HuH-7.5 (cell line): ENCODE measurements at places on chromosomes 5 and 9.

GRCh38 chr5:147169399-147169798 lies 65.4 kb upstream of the STK32A start:
- DNase-seq = no peak

GRCh38 chr9:27078685-27079084 lies 30.3 kb upstream of the TEK start:
- DNase-seq = no peak

GRCh38 chr5:165321912-165322311 lies 1816.5 kb downstream of the MAT2B start:
- no peak for DNase-seq

DNA sequence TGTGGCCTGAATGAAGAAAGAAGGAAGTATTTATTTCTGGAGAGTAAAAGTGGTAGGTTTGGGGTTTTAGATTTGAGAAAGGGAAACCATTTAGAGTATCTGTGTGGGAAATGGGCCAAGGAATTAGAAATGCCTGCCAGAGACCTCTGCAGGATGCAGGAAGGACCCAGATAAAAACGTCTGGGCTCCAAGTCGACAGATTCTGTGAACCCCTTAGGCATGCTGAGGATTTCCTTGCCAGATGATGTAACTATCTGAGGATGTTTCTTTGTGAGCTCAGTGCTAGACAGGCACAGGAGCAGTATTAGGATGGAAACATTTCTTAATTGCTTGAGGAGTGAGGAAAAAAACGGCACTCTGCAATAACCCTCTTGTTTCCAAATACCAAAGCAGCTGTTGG lies 251.8 kb upstream of the DMRT1 start:
- DNase-seq = no peak

DNA sequence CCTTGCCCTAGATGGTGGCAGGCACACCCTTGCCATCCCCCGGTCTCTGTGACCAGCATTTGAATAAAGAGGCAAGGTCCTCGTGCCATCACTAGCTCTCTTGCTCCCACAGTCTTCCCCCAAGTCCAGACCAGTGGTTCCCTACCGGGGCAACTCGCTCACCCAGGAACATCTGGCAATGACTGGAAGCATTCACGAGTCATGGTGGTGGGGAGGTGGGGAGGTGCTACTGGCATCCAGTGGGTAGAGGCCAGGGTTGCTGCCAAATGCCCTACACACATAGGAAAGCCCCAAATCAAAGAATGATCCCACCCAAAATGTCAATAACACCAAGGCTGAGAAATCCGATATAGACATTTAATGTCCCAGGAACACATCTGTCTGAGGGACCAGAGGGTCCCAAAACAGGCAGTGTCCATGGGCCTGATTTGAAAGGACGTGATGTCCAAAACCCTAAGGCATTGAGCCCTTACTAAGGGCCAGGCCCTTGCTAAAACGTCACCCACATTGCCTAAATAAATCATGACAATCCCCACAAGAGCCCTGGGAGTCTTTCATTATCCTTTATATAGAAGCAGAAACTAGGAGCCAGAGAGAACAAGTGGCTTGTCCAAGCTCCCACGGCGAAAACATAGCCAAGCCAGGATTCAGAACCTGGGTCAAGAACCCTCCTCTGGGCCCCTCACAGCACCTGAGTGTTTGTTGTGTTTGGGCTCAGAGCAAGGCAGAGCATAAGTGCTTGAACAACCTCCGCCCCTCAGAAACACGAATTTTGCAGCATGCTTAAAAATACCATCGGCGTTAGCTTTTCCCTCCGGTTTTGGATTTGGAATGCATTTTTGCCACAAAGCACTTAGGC lies 119.3 kb upstream of the WWC1 start:
- no peak for DNase-seq

DNA sequence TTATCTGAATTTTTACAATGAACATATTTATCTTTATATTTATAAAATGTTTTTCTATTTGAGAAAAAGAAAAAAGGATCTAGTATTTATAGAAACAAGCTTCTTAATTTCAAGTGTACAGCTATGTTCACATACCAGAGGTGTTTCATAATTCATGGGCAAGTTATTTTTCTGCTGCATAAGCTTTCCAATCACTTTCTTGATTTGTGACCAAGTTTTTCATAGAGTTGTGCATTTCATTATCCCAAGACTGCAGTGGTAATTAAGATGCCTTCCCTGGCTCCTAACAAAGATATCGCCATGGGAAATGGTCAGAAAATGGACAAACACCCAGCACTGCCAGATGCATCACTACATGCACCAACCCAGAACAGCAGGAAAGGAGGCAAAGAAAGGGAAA lies 124.6 kb downstream of the GNAQ start:
- DNase-seq = no peak

- DNase-seq = no peak
Measured at GRCh38 chr5:113652161-113652560, 138.7 kb downstream of the YTHDC2 start.

- no peak for DNase-seq
Measured at GRCh38 chr5:113510836-113511451, 2.5 kb upstream of the YTHDC2 start.

GRCh38 chr9:14400658-14400995 lies 86.7 kb upstream of the NFIB start:
- no peak for DNase-seq

DNA sequence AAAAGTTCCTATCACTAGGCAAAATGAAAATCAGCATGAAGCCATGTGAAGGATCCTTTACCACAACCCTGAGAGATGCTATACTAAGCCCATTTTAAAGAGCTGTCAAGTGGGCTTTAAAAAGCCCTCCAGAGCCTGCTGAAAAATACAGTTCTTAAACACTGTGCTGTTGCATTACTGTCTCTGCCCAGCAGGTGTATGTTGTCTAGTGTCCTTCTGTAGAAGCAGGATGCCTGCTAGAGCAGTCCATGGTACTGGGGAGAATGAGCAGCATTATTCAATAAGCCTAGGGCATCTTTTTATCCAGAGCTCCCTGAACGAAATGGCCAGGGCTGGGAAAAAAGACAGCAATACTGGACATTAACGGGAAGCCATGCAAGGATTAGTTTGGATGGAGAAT lies 126.2 kb upstream of the PLCXD3 start:
- peak; percentile 12 for DNase-seq

DNA sequence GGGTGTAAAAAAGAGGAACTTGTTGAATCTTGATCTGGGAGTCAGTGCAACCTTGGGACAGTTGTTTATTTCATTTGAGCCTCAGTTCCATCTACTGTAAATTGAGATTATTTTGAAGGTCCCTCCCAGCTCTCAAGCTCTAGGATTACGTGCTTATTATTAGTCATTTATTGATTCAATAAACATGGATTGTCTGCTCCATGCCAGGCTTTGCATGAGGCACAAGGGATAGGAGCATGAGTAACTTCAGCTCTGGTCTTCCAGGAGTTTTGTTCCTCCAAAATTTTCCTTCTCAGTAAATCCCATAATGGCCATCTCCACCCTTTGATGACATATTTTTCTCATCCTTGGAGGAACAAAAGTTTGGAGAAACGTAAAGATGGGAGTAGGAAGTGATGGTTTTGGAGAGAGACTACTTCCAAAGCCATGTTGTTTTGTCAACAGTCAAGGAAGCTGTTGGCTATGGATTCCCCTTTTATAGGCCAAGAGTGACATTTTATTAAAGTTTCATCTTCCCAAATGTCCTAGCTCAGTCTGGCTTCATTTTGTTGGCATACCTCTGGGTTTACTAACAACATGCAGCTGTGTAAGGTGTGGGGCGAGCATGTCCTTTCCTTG lies 244.6 kb downstream of the DMRT2 start:
- DNase-seq = no peak

DNA sequence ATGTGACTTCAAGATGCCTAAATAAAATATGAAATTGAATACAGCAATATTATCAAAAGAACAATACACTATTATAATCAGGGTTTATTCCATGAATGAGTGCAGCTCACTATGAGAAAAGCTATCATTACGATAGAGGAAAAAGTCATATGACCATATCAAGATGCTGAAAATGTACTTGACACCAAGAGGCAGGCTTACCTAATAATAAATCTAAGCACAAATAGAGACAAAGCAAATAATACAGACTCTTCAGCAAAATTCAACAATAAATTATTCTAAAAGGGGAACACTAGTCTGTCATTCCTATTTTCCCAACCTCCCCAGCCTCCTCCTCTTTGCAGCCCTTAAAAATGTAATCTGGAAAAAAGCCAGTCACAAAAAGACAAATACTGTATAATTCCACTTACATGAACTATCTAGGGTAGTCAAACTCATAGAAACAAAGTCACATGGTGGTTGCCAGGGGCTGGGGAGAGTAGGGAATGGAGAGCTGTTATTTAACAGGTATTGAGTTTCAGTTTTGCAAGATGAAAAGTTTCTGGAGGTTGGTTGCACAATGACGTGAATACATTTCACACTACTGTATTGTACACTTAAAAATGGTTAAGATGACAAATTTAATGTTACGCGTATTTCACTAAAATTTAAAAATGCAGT lies 148.4 kb downstream of the NFIB start:
- no peak for DNase-seq

GRCh38 chr5:2164586-2164985 lies 281.9 kb upstream of the IRX4 start:
- DNase-seq = no peak

DNA sequence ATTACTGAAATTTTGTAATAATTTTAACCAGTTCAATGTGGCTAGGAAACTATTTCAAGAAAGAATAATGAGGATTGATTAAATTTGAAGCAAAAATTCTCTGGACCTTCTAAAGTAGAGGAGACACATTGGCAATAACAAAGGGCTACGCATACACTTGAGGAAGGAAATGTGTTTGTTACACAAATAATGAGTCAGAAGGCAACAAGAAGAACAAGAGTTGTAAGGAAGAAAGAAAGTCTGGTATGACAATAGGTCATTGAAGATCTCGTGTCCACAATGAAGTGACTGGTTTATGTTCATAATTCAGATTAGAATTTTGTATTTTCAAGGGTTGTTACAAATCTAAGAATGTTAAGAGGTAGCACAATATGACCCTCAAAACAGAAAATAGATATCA lies 25.8 kb downstream of the ST8SIA4 start:
- DNase-seq = no peak

DNA sequence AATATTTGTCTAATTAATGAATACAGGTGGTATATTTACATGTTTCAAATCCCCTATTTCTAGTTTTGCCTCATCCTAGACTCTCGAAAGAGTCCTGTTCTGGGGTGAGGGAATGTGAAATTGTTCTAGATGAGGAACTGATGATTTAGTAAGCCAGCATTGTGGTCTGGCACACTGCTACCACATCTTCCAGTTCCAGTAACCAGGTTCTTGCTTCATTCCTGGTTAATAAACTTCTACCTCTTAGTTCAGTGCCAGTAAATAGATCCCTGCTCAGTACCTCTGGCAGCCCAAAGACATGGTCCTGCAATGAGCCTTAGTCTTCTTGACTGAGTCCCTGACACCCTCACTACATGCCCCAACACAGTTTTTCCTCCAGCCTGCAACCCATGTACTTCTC lies 207.7 kb downstream of the SREK1 start:
- DNase-seq = no peak

GRCh38 chr5:120207129-120207528 lies 257.0 kb upstream of the PRR16 start:
- no peak for DNase-seq

DNA sequence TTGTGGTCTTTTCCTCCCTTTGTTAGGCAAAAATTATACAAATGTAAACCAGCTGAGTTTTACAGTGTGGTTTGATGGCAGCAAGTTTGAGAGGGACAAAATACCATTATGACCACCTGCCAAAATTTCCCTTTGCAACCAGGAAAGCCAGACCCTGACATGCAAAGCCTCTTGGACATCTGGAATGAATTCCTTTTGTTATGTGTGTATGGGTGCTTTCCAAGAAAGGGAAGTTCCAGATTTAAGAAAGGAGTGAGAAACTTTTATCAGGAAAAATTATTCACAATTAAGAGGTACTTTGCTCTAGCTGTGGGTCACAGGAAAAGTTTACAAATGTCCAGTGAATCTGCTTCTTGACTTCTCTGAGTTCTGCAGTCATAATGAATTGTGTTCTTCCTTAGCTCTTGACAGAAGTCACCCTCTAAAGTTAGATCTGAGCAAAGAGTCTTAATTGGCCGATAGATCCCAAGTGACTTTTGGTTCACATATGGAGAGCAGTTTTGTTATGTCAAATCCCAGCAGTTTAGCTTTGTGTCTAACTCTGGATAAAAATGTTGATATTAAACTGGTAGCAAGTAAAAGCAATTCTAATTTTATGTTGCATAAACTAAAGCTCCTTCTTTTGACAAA lies 295.9 kb upstream of the ZNF608 start:
- no peak for DNase-seq

DNA sequence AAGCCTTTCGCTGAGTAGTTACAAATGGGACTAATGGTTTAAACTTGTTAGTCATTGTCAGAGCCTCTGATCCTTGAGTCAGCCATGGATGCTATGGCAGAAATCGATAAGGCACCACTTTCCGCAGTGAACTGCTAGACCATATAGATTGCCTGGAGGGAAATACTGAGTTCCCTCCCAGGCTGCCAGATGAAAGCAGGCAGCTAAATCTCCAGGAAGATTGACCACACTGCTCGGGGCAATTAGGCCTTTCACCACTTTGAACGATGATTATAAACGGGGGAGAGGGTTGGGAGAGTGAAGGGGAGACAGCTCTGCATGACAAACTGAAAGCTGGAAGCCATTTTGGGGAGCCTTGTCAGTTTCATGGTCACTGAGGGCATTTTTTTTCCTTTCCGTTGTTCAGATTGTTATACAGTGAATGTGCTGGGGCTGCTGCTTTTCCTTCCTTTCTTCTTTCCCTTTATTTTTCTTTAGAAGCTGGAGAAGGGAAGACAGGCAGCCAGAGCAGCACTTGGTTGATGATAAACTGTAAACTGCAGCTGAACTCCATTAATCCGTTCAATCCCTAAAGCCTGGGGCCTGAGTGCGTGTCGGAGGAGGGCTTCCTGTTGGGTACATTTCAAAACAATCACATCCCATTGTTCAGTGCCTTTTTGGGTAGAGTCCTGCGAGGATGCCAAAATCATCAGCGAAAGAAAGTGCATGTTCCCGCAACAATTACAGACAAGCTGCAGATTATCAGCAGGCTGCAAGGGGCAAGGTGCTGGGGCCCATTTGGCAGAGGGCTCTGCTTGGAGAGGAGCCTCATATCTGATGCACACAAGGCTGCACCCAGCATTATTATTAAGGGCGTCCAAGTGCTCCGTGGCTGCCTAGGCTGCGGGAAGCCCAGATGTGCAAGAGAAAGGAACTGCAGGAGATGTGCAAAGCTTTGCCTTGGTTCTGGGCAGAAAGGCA lies 308.4 kb downstream of the PSAT1 start:
- DNase-seq = no peak

DNA sequence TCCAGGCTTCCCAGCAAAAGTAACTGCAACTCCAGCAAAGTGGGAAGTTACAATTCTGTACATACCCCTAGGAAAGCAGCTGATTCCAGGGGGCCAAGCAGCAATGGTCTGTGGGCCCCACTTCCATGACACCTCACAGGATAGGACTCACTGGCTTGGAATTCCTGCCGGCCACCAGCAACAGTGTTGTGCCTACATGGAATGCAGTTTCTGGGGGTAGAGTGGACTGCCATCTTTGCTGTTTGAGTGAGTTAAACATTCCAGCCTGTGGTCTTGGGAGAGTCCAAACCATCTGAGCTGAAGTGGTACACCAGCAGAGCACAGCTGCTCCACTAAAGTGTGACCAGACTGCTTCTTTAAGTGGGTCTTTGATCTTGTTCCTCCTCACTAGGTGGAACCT lies 13.4 kb upstream of the FBN2 start:
- DNase-seq = no peak
